NCI-H524 (cell line): ENCODE measurements at places on chromosomes 5 and 9.

DNA sequence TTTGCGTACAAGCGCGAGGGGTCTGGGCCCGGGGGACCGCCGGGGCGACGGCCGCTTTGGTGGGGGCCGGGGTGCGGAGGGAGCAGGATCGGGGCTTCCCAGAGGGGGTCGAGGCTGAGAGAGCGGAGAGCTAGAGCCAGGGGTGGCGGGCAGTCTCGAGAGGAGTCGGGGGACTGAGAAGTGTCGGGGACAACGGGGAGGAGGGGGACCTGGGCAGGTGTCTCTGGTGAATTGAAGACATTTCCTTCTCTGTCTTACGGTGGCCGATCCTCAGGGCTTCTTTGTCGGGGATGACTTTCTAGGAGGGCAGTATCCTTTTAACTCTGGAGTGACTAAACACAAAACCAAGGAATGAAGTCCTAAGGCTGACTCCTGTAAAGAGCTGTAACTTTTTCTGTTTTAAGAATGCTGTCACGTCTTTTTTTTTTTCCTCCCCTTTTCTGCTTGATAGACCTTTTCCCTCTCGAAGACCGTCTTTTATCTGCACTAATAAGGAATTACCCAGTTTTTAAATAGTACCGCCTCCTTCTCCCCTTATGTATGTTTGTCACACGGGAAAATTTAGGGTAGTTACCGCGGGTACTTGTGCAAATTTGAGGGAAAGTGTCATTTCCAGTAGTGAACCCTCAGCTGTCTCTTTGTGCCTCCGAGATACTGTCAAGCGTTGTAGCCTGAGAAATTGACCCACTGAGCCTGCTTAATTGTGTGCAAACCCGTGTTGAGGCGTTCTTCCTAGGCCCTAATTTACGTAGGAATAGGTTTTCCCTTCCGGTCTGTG is 822 bp downstream of the DENND4C start:
- no peak for DNase-seq

- DNase-seq, result no peak
Measured at GRCh38 chr5:1918488-1919208, 35.9 kb upstream of the IRX4 start.

GRCh38 chr9:137286975-137287383 is 9.5 kb downstream of the TOR4A start:
- DNase-seq, result peak; percentile 57

DNA sequence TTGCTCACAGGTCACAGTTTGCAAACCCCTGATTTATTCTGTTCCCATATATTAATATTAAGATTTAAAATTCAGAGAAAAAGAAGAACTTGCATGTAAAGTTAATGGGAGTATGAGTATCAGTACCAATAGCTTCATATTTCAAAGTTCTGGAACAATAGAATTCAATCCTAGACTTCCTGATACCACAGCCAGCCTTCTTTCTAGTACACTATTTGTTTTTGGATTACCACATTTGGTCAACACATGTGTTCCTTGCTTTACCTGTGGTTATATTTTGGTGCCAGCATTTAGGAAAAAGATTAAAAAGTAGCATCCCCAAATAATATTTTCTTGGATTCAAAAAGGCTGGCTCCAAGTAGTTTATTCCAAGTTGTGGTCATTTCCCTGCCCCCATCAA is 49.5 kb downstream of the SPINK5 start:
- no peak for DNase-seq

DNA sequence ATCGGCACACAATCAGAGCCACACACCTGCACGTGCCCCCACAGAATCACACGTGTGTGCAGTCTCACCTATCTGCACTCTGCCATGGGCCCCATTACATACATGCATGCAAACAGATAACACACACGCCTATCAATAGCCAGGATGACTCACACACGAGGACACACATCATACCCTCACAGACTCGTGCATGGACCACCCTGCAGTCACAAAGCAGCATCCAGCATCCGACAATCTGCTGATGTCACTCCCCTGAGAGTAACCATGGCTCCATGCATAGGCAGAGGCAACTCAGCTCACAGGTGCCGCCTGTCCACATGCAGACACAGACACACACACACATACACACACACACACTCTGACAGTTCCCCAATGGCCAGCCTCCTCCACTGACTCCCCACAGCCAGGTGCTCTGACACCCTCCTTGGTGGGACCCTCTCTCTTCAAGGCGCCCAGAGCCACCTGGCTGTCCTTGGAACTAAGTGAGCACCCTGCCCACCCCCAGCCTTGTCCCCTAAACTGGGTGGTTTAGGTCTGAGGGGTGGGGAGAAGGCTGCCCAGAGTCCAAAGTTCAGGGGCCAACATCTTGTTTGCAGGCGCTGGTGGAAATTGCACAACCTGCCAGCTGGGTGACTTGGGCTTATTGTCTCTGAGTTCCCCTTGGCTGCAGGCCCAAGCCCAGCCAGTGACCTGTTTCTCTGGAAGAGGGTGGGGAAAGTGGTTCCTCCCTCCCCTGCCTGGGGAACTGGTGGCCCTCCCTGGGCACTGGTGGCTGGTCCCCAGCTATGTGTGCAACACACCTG is 34.6 kb upstream of the NEK6 start:
- DNase-seq, result peak; percentile 28

DNA sequence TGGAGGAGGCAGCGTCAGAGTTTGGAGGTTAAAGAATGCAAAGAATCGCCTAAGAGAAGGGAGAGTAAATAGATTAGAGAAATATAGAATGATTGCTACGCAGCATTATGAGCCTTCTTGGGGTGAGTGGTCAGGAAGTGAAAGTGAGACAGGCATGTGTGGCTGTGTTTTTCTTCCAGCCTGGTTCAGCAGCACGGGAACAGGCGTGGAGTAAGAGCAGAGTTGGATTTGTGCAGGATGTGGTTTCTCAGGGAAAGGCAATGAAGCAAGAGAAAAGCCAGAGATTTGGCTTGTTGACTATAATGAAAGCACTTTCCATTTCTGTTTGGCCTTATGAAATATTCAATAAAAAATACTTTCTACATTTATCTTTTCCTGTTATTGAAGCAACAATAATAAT is 34.3 kb upstream of the FRMD3 start:
- no peak for DNase-seq

DNA sequence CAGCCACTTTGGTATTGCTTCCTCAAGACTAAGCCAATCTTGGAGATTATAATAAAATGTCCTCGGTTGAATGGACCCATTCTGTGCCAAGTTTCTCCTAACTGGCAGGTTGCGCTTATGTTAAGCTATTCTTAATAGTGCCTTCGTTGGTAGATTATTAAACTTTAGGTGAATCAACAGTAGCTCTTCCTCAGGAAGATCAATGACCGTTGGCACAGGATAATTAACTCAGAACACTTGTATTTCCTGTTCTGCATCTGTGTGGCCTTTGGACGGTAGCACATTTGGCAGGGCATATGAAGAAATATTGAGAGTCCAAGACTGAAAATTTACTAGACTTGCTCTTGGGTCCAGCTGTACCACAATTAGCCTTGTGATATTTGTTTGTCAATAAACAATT is 402.9 kb downstream of the MLLT3 start:
- DNase-seq, result no peak

DNA sequence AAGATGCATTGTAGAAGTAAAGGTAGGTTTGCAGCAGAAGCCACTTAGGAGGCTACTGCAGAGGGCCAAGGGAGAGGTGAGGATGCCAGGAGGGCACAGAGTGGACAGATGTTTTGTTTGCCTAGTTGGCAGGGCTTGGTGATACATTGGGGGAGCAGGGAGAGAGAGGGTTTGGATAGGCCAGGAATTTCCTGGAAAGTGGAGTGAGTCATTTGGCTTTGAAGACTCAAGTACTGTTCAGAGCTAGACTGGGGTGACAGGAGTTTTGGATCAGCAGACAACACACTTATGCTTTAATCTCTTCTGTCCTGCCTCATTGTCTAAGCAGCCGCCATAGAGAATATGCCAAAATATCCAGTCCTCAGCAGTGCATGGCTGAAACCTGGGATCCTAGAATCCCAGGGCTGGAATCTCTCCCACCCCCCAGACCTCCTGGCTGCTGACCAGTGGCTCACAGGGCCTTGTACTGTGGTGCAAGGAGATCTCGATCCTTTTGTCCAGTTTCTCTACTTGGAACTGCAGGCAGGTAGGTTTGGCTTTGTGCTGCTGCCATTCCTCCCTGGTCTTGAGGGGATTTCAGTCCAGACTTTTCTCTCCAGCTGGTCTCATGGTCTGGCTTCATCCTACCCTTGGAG is 11.0 kb downstream of the TMEM268 start:
- no peak for DNase-seq

DNA sequence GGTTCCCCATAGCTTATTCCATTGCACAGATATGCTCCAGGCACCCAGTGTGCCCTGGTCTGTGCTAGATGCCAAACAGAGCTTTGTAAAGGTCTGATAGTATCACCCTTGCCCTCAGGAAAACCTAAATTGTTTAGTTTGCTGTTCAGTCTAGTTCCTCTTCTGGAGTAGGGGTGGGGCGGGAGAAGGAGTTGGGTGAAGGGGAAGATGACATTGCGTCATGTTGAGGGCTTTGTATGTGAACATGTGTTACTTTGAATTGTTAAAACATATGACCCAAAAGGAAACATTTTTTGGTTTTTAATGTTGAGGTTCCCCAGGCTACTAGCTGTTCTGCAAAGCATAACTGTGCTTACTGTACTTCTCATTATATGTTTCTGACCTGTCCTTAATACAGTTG is 40.6 kb downstream of the HACD4 start:
- DNase-seq, result no peak

DNA sequence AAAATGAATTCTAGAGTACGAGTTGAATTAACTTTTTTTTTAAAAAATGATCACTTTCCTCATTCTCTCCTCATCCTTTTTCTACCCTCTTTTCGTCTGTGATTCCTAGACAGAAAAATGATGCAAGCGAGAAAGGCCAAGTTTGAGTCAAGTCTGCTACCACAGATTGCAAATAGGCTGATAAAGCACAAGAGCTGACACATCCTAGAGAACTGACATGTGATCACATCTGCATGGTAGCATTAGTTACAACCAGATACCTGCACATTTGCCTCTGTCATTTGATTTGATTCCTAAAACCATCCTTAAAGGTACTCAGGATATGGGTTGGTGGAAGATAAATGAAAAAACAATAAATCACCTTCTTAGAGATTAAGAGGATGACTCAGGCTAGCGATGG is 225.4 kb upstream of the PPP1R2B start:
- no peak for DNase-seq

- no peak for DNase-seq
Measured at GRCh38 chr5:81794226-81794625, 43.3 kb upstream of the SSBP2 start.

DNA sequence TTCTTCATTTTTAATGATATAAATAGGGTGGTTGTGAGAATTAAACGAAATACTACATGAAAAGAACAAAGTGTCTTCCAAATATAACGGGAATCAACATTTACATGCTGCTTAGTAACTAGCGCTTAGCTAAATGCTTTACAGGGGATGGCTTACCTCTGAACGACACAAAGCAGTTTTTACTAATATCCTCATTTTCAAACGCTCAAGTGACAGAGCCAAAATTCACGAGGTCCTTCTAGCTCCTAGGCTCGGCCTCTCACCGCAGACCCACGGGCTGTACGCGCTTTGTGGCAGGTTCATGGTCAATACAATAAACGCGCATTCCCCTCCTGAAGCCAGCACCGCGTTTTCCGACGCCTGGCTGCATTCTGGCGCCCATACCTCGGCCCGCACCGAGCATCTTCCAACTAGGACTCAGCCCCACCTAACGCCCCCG is 442 bp downstream of the ZNF510 start:
- DNase-seq, result peak; percentile 62

GRCh38 chr5:112960315-112960714 is 16.3 kb upstream of the DCP2 start:
- peak; percentile 87 for DNase-seq

- no peak for DNase-seq
Measured at GRCh38 chr5:153543288-153543687, 52.8 kb downstream of the GRIA1 start.

DNA sequence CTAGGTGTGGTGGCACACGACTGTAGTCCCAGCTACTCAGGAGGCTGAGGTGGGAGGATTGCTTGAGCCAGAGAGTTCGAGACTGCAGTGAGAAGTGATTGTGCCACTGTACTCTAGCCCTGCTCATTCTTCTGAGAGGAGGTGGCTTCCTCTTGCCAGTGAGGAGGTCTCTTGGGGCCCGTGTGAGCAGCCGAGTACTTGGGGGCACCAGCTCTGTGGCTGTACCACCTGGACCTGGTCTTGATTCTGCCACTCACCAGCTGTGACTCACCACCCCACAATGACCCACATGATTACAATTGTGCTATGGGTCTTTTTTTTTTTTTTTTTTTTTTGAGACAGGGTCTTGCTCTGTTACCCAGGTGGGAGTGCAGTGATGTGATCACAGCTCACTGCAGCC is 18.0 kb upstream of the CRB2 start:
- DNase-seq, result no peak

GRCh38 chr5:9467199-9468059 is 78.4 kb downstream of the SEMA5A start:
- no peak for DNase-seq

GRCh38 chr5:147998704-147999103 is 65.1 kb upstream of the SPINK5 start:
- no peak for DNase-seq

DNA sequence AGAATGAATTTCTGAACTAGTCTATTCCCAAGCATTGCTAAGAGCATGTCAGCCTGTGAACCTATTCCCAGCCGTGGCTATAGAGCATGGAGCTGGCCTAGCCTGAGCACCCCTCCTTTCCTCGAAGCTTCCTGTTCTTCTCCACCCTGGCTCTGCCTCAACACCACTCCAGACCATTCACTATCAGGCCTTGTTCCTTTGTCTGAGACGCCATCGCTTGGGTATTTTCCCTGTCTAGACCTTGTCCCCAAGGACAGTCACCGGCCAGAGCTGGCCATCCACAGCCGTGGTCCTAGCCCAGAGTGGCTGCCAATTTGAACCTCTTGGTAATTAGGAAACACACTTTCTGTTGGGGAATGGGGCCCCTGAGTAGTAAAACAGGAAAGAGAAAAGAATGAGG is 105.8 kb downstream of the LIFR start:
- DNase-seq, result no peak

GRCh38 chr9:41229408-41230401 is 40.6 kb upstream of the ZNG1F start:
- no peak for DNase-seq

DNA sequence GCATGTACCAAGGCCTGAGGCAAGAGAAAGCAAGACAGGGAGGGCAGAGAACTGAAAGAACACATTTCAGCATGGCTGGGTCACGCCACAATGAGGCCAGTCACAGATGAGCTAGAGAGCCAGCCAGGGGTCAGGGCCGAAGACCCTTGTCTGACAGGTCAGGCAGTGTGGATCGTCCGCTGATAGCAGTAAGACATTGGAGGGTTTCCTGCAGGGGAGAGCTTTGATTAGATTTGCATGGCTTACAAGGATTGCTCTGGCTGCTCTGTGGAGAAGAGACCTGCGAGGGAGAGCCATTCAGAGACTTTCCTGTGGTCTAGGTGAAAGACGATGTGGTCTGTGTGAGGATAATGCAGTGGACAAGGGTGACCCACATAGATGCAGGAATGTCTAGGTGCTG is 93.1 kb downstream of the RALGPS1 start:
- no peak for DNase-seq

DNA sequence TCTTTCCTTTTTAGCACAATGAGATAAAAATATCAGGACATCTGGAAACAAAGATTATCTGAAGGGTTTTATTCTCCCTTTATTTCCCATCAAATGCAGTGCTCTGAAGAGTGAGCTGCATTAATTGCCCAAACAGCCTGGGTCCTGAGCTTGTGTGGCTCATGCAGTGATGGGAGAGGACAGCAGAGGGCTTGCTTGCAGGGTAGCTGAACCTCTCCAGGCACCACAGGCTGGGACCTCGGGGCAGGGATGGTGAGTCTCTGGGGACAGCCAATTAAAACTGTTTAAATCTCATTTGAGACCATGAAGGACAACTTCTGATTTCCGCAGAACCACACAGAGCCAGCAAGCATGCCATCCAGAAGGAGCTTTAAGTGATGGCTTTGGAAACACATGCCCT is 71.2 kb downstream of the PLAC8L1 start:
- DNase-seq, result no peak
